ENCODE measurements at places on chromosomes 13 and 19.
A peak's percentile ranks its signal among the peaks of the same experiment; 100 is the strongest.

GRCh38 chr19:39474139-39474620, 6.5 kb upstream of the TIMM50 start:
- DNase-seq, result peak; percentile 32

DNA sequence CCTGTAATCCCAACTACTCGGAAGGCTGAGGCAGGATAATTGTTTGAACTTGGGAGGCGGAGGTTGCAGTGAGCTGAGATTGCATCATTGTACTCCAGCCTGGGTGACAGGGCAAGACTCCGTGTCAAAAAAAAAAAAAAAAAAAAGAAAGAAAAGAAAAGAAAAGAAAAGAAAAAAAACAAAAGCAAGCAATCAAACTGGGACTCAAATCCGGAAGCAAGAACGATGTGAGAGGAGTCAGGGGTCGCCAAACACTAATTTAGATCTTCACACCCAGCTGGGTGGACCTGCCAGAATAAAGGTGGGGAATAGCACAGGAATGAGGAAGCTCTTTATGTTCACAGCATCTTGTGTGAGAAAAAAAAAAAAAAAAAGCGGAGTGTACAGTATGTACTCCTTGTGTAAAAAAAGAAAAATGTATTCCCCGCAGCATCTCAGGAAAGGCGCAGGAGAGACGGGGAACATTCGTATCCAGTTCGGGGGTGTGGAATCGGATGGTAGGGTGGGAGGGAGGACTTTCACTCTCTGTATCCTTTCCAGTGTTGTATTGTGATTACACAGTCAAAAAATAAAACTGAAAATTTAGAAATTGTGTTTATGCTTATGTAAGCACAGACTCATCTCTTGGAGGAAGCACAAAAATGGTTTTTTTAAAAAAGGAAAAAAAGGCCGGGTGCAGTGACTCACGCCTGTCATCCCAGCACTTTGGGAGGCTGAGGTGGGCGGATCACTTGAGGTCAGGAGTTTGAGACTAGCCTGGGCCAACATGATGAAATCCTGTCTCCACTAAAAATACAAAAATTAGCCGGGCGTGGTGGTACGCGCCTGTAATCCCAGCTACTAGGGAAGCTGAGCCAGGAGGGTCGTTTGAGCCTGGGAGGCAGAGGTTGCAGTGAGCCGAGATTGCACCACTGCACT, 7.6 kb downstream of the DNAJB1 start:
- peak; percentile 29 for DNase-seq

DNA sequence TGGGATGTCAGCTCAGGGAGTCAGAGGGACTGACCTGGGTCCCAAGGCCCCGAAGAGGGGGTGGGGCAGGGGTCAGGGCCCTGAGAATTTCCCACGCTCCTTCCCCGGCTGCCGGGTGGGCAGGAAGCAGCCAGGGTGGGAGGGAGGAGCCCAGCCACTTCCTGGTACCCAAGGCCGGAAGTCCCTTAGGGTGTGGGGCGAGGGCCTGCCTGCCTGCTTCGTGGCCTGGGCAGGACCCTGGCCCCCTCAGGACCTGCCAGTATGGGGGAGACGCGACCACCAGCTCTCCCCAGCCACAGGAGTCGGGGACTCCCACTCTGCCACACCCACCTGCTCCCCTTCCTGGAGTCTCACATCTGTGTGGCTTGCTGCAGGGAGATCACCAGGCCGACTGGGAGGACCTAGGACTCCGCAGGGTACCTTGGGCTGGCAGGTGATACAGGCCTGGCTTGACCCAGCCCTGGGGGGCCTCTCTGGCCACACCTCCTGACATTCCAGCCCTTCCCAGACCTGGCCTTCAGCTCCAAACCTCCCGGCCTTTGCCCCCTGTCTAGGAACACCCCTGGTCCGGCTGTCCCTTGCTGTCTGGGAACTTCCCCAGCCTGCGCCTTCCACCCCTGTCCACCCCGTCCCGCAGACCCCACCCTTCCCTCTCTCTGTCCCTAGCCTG, 9.8 kb upstream of the CIRBP start:
- peak; percentile 37 for DNase-seq

- DNase-seq, result no peak
Measured at GRCh38 chr19:53546758-53547513, 9.0 kb downstream of the ZNF331 start.

DNA sequence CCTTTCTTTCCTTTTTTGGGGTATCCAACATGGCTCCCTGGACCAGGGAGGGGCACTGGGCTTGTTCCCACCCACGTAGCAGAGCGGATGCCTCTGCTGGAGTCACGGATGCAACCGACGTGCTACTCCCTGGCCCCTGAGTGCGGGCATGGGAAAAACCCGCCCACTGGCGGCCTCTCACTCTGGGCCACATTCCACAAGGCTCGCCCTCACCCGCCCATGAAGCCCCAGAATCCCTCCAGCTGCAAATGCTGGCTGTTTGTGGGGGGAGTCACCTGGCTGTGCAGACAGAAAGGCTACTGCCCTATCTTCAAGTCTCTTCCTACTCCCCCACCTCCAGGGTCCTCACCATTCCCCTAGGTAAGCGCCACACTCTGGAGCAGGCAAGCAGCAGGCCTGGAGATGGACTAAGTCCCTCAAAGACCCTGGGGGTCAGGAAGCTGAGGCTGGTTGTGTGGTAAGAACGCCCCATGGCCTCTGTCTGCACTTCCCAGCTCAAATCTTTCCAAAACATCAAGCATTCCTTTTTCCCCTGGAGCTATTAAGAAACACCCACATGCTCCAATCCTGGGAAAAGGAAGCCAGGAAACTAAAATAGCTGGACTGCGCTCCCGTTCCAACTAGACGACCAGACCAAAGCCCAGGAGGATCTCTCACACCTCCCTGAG, 17.9 kb upstream of the EPHX3 start:
- DNase-seq, result no peak
